Occipital lobe (tissue), 3 donors: ENCODE measurements at places on chromosomes 5 and 9.

GRCh38 chr9:15936306-15936921 lies 383.6 kb downstream of the CCDC171 start:
- DNase-seq = no peak

DNA sequence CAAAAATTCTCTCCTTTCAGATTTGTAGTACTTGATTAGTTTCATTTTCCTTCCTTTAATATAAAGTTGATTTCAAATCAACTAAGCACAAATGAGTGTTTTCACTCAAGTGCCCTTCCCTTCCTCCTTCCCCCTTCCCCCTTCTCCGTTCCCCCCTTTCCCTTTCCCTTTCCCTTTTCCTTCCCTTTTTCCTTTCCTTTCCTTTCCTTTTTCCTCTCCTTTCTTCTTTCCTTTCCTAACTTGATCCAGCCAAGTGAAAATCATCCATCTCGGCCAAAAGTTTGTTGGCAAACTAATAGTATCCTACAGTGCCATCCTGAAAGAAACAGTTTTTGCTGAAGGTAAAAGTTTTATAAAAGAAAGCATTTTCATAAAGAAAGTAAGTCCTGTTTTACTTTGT lies 85.3 kb upstream of the CD180 start:
- no peak for DNase-seq

DNA sequence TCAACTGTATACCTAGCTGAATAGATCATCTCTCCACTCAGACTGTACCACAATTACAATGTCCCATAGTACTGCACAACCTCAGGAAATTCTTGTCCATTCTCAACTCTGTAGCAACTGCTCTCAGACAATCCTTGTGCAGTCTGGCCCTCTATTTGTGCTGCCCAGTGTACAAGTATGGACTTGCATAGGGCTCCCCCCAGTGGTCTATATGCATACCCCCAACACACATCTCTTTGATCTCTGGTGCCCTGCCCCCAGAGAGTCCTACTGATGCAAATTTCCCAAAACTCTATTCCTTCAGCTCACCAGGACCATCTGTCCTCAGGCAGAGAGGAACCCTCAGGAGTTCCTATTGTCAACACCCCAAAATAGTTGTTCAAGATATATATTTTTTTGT lies 205.3 kb downstream of the SLCO4C1 start:
- no peak for DNase-seq

GRCh38 chr9:33157960-33158842 lies 8.9 kb downstream of the B4GALT1 start:
- no peak for DNase-seq

DNA sequence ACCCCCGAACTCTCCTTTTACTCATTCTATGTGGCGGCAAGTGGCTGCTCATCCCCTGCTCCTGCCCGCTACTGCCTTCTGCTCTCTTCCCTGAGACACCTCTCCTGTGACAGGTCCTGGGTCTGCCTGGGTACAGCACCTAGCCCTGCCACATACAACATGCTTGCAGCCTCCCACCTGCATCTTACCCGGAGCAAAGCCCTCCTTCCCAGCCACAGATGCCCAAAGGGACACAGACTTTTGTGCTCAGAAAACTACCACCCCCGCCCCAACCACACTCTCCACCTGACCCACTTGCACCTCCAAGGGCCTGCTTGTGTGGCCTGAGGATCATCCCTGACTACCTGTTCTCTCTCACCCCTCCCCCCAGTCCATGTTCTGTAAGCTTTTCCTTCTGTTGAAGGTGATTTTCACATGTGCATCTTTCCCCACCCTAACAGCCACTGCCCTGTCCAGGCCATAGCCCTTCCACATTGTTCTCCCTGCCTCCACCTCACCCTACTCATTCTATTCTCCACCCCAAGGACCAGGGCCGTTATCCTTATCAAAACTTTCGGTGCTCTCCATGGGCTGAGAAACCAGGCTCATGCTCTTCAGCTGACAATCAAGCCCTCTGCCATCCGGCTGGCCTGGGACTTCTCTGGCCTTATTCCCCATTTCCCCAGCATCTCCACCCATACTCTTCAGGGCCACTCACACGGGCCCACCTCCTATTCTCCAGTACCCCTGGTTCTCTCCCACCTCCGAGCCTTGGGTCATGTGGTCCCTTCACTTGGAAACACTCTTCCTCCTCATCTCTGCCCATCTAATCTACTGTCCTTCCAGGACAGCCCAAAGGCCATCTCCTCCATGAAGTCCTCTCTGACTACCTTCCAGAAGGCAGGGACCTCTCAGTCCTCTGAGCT lies 46.4 kb upstream of the ALDH1B1 start:
- DNase-seq = no peak

GRCh38 chr9:127522727-127523126 lies 71.4 kb downstream of the LRSAM1 start:
- no peak for DNase-seq

DNA sequence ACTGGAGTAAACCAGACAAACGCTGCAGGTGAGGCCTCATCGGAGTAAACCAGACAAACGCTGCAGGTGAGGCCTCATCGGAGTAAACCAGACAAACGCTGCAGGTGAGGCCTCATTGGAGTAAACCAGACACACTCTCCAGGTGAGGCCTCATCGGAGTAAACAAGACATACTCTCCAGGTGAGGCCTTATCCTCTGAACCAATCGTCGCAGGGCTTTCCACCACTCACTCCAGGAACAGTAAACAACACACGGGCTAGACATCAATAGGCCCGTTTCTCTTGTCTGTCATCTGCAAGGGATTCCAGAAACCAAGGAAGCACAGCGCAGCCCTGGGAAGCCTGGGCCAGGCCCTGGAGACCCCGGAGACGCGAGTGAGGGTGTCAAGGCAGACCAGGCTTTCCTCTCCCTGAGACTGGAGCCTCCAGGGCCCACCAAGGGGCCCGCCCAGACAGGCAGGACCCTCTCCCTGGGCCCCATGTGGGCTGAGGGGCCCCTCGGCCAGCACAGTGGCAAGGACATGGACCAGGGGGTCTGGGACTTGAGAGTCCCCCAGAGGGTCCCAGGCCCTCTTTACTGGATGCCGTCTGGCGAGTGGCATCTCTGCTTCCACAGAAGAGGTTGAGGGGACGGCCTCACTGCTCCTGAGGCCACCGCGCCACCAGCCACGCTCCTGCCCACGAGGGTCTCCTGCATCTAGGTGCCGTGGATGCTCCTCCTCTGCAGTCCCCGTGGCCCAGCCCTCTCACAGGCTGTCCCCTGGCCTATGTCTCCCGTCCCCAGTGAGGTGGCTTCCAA lies 26.4 kb upstream of the NSMF start:
- no peak for DNase-seq

DNA sequence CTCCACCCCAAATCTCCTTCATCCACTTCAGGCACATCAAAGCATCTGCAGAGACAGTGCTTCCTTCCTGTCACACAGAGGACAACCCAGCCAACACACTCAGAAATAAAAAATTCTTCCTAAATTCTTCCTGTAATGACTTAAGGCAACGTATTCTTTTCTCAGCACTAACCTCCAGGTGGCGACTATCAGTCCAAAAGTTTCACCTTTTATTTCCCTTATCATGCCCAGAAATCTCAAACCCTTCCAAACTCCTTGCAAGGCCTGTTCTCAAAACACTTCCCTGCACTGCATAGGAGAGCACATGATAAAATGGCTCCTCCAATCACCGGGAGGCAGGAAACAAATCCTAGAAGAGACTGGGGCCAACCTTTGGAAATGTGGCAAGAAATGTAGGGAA lies 35.1 kb downstream of the SLIT3 start:
- no peak for DNase-seq

DNA sequence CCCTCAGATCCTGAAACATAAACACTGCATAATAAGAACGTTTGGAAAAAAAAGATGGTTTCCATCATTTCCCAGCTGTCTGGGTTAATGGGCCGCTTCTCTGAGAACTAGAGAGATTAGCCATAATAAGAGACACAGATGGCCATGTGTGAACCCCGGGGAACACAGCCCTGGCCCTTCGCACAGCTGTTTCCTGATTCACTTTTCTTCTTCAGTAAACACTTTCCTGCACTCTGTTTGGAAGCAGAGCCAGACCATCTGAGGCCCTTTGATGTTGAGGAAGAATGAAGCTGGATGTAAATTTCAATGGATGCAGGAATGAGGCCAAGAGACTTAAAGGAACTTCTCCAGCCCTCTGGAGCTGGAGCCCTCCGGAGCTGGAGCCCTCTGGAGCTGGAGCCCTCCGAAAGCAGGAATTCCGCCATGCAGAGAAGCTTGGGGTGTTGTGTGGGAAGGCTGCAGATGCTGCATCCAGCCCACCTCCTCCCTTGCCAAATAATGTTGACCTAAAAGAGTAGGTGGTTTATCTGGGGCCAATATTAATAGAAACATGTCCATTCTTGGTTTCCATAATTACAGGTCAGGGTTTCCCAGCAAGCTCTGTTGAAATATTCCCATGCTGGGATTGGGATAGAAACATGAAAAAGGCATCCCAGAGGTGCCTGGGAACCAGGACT lies 218.9 kb downstream of the NXNL2 start:
- no peak for DNase-seq

- DNase-seq = no peak
These were observed 47.7 kb downstream of the AMBP start for GRCh38 chr9:114030364-114030763.

- DNase-seq = no peak
These were observed 2.8 kb downstream of the PDLIM7 start for GRCh38 chr5:177494346-177495195.

- DNase-seq = peak; percentile 49
These were observed at the start of gene GRIA1 for GRCh38 chr5:153490118-153491037. TSS of gene GRIA1 (plus strand) at chr5:153490670.

- no peak for DNase-seq
These were observed 60.0 kb downstream of the RALGPS1 start for GRCh38 chr9:126974594-126974993.

DNA sequence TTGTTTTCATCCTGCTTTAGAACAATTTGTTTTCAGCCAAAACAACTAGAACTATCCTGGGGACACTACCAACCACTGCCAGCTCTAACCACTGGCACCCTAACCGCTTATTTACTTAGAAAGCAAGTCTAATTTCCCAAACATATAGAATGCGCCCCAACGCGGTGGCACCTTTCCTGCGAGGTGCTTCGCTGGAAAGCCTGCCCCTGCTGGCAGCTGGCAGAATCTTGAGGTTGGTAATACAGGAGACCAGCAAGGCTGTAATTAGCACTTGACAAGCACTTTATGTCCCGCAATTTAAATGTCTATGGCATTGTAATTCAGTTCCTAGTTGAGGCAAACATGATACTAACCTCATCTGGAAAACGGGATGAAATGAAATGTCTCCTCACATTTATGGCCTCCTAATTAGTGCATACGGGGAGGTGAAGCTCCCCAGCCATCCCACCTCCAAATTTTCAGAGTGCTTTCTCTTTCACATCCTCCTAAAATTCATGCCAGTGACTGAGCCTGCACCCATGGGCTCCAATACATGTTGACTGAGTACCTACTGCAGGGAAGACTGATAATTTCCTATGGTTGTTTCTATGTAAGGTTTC lies 30.4 kb downstream of the GABBR2 start:
- no peak for DNase-seq

- no peak for DNase-seq
These were observed 2229.4 kb upstream of the WWC1 start for GRCh38 chr5:166062094-166062493.

GRCh38 chr9:17402309-17402708 lies 176.6 kb upstream of the SH3GL2 start:
- DNase-seq = no peak

- DNase-seq = no peak
These were observed 24.9 kb downstream of the NEK6 start for GRCh38 chr9:124282442-124283227.

DNA sequence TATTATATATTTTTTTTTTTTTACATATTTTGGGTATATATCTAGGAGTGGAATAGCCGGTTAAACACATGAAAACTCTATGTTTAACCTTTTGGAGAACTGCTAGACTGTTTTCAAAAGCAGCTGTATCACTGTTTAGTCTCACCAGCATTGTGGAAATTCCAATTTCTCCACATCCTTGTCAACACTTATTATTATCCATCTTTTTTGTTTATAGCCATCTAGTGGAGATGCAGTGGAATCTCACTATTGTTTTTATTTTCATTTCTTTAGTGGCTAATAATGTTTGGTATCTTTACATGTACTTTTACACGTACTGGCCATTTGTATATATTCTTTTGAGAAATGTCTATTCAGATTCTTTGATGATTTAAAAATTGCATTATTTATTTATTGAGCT lies 22.7 kb upstream of the CCDC180 start:
- no peak for DNase-seq

DNA sequence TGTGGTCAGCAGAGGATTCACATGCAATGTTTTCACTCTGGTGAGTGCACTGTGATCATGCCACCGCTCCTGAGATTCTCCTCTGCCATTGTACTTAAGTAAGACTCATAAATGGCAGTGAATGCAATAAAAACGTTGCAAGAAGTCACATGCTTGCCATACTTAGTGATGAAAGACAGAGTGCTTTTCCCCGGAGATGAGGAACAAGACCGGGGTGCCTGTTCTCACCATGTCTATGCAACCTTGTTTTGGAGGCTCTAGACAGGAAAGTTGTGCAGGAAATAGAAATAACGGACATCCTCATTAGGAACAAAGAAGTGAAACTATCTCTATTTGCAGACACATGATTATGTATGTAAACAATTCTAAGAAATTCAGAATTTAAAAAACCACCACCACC lies 84.7 kb upstream of the IRX2 start:
- DNase-seq = no peak

- DNase-seq = no peak
These were observed 40.0 kb downstream of the TTLL11 start for GRCh38 chr9:122053064-122053463.

DNA sequence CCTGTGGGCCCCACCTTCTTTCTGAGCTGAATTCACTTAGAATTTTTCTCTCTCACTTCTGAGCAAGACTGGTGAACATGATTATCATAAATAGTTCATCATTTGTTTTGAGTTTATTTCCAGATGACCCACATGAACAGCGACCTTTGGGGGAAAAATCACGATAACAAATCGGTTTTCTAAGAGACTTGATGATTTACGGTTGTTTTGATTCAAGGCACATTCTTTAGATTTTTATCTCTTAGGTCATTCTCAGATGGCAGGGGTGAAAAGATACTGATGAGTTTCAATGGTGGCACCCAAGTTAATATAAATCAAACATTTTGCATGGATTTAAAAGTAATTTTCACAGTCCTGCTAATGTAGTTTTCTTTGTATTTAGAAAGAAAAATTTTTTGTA lies 95.1 kb downstream of the DMXL1 start:
- DNase-seq = no peak

GRCh38 chr5:126301056-126301455 lies 122.2 kb upstream of the GRAMD2B start:
- DNase-seq = no peak
